Astrocyte (in vitro differentiated cells and primary cell): ENCODE measurements at places on chromosomes 7 and 10.
A peak's percentile ranks its signal among the peaks of the same experiment; 100 is the strongest.

GRCh38 chr7:144834641-144835144 lies 1.2 kb downstream of the TPK1 start:
- no peak for DNase-seq

DNA sequence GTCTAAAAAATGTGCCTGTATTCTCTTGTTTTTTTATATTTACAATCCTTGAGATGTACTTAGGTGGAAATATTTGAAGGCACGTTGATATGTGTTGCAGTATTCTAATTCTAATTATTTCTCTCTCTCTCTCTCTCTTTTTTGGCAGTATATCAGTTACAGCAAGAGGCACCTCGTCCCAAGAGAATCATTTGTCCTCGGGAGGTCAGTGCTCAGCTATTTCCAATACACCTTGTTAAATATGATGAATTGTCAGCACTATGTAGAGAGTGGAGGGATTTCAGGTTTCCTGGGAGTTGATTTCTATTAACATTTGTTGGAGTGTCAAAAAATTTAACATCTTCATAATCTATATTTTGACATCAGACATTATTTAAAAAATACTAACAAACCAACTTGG lies 173.2 kb downstream of the CHN2 start:
- no peak for DNase-seq

DNA sequence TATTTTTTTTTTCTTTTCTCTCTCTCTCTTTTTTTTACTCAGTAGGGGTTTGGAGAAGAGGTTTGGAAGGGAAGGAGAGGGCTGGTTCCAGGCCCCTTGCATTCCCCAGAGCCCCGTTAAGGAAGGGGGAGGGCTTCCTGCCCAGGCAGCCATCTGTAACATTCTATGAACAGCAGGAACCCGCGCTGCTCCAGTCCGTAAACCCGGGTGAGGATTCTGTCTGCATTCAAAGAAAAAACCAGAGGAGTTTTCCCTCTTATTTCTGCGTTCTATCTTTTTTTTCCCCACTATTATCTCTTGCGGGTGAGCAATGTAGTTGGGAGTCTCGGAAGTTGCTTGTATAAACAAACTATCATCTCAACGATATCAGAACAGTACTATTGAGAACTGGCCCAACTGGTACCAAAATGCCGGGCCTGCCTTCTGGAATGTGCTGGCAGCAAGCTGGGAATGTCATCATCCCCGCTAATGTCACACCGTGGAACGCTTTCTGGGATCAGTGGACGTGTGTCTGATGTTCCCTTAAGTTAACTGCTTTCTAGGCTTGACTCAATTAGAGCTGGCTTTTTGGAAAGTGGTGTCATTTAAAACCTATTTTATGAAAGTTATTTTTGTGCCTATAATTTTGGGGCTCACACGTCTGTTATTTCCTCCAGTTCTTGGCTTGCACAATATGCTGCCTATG lies 153.1 kb upstream of the MEOX2 start:
- no peak for DNase-seq

GRCh38 chr7:86920154-86920553 lies 139.3 kb downstream of the ELAPOR2 start:
- no peak for DNase-seq

GRCh38 chr7:27128034-27128433 lies 2.5 kb downstream of the HOXA4 start:
- peak; percentile 67 for DNase-seq

DNA sequence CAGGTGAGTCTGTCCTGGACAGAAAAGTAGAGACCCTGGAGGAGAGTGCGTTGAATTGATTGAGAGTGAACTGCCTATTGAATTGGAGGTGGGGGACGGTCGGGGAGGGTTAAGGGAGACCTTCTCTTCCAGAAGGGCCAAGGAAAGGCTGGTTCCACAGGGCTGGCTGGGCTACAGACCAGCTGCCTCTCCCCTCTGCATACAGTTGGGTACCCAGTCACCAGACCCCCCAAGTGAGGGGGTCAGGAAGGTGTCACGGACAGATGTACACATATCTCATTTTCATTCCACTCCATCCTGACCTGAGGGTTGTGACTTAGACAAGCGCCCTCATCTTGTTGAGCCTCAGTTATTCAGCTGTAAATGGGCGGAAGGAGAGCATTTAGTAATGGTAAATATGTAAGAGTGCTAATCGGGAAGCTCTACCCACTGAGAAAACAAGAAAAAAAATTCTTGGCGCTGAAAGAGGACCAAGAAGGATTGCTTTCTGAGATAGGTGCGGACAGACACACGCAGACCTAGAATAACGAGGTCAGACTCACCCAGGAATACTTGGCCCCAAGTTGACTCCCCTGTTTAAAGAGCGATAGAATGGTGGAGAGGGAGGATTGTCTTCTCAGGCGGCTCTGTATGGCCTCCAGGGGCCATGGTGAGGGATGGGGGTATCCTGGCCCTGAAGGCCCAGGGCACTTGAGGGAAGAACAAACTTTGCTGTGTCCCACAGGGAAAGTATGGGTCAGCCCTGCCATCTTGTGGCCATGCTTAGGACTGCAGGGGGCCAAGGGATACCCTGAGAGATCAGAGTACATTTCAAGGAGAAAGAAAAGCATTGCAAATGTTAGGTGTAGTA lies 7.2 kb upstream of the MBL2 start:
- DNase-seq: peak; percentile 20

- no peak for DNase-seq
Observed at GRCh38 chr10:33153251-33153967, 181.1 kb downstream of the NRP1 start.

GRCh38 chr7:97337849-97338248 lies 220.4 kb downstream of the SDHAF3 start:
- DNase-seq: no peak

DNA sequence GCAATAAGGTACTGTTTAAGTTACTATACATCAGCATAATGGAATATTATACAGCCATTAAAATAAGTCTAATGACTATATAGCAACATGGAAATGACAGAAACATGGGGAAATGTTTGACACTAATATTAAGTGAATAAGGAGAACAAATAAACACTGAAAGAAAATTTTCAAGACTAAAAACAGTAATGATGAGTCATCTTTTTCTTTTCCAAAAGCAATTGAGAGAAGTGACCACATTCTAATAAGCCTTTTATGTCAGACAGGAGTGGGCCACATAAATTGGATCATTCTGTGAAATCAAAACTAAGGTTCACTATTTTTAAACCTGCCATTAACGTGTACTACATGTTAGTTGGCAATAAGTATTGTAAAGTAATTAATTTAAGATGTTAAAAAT lies 187.5 kb downstream of the AHR start:
- DNase-seq: no peak
